ENCODE measurements at places on chromosomes 2 and 18.

GRCh38 chr2:140698636-140699035 is 1432.2 kb downstream of the LRP1B start:
- DNase-seq, result no peak

- DNase-seq, result no peak
Measured at GRCh38 chr2:7725171-7725849, 808.1 kb downstream of the RNF144A start.

DNA sequence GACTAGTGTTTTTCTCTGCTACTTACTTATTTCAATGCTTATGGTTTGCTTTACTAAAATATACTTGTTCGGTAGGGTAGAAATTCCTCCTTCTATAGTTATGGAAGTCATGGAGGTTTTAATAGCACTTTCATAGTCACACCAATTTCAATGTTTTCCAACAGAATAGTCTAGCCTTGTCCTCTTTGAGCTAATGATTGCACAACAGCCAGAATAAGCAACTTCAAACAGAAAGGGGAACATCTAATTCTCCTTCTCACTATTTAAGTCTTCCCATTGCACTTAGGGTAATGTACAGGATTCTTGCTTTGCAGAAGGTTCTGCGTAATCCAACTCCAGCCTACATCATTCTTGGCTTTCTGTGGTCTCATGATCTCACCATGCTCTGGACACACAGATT is 287.7 kb upstream of the GCFC2 start:
- no peak for DNase-seq

- DNase-seq, result no peak
Measured at GRCh38 chr2:107002735-107003134, 116.8 kb upstream of the ST6GAL2 start.

- no peak for DNase-seq
Measured at GRCh38 chr2:186883666-186884065, 34.7 kb upstream of the ZSWIM2 start.

DNA sequence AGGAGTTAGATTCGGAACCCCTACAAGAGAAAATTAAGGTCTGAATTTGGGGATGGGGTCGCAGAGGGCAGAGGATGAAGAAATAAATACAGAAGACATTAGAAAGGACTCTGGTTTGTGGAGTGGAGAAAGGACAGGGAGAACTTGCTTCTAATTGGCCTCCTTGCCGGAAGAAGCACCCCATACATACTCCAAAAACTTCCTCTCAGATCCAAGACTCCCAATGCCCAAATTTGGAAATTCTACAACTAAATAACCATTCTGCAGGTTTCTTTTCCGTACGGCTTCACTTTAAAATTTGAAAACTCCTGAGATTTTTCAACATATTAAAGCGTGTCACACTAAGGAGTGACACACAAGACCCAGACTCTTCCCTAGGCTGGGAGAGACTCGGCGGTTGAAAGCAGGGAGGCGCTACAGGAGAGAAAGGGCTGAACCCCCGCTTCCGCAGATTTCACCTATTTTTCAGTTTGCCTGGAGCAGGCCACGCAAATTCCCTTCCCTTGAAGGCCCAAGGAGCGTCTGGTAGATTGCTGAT is 478 bp downstream of the CLHC1 start:
- no peak for DNase-seq

DNA sequence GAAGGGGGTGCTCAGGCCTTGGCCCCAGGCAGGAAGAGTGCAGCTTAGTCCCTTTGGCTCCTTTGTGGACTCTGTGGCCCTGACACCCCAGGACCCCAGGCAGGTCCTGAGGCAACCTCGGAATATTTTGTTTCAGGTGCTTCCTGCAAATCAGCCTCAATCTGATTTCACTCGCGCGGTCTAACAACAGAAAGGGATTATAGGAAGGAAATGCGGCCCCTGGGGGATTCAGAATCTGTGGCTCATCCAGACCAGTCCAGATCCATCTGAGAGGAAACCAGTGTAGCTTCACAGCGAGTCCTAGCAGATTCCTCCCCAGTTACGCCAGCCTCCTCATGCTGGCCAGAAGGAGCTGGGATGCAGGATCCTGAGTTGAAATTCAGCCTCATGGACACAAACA is 59.5 kb upstream of the YWHAQ start:
- DNase-seq, result no peak

GRCh38 chr18:31946305-31947046 is 3.5 kb upstream of the TRAPPC8 start:
- DNase-seq, result no peak

Data from stimulated activated CD8-positive, alpha-beta memory T cell treated with anti-CD3 and anti-CD28 coated beads, Interleukin-15, amount 100 ng/mL, for 4 hours (primary cell).